ENCODE measurements at places on chromosomes 2 and 18. TPM values are rescaled to one million over a fixed set of nuclear protein-coding genes. Genes with fewer than 3 reads are reported as not detected.

SERPINB11 gene
- total RNA-seq = not detected

GRCh38 chr18:26791676-26792075, 73.8 kb downstream of the AQP4 start:
- DNase-seq = no peak

DNA sequence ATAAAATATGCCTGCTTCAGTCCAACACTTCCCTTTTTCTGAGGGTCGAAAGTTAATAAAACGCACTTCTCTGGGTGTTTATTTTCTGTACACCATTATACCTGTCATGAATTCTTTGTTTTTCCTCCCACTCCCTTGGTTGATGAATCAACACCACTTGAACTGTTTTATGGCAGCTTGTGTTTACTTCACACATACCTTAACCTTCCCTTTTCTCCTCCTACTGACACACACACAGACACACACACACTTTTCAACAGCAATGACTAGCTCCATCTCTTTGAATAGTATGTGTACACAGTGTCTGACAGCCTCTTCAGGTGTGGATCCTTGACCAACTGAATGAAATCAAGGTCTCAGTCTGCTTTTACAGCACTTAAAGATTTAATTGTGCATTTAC, 91.3 kb downstream of the SATB2 start:
- no peak for DNase-seq

EGR4 gene
- total RNA-seq = not detected

- no peak for DNase-seq
These were observed 8.2 kb upstream of the CCDC74A start for GRCh38 chr2:131519466-131519865.

- no peak for DNase-seq
These were observed 71.2 kb upstream of the CREB1 start for GRCh38 chr2:207458582-207458981.

GRCh38 chr18:5630057-5630899, 86.5 kb upstream of the EPB41L3 start:
- DNase-seq = peak; percentile 16

DNA sequence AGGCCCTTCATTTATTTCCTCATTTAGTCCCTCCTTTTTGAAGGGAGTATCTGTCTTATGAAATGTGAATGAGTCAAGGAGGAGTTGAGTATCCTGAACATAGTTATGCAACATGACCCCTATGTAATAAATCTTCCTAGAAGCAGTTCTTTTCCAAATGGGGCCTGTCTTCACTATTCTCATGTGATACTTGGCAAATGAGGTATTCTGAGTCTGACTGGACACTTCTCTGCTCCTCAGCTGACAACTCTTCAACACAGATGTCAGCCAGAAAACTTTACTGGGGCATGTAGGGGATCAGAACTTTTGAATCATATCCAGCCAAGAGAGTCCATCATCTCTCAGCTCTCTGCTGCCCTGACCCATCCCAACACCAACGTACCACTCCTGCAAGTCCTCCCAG, 291.6 kb downstream of the ZNF385B start:
- DNase-seq = no peak

PHLPP1 gene
- total RNA-seq = 16.1 TPM

ADNP2 gene
- total RNA-seq = 19.7 TPM

DNA sequence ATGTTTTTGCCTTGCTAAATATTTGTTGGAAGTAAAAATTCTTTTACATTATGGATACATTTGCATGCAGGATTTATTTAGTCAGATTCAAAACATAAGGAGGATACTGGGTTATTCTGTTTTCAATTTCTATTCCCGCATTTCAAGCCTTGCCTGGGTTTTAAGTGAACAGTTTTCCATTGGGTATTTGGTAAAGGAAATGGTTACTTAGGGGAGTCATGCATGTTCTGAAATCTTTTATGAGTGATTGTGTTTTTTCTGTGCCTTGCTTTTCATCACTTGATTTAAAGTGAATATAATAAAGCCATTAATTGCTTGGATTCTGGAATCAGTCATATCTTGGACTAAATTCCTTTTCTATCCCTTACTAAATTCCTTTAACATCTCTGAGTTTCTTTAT, 12.0 kb upstream of the SP9 start:
- DNase-seq = no peak

DNA sequence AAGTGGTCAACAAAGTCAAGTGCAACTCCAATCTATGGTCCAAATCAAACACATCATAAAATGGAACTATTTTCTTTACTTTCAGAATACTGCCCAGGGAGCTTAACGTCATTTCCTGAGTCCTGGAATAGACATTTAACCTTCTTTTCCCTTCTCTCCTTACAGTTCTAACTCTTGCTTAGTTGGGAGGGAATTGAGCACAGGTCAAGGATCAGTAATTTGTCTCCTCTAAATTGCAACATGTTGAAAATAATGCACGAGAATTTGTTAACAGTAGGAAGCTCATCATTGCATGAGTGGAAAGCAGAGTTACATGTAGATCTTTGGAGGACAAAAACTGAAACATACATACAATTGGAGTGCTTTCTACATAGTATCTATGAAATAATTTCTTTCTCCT, 87.7 kb downstream of the MEP1B start:
- DNase-seq = no peak

CNTNAP5 gene
- not detected for total RNA-seq

DNA sequence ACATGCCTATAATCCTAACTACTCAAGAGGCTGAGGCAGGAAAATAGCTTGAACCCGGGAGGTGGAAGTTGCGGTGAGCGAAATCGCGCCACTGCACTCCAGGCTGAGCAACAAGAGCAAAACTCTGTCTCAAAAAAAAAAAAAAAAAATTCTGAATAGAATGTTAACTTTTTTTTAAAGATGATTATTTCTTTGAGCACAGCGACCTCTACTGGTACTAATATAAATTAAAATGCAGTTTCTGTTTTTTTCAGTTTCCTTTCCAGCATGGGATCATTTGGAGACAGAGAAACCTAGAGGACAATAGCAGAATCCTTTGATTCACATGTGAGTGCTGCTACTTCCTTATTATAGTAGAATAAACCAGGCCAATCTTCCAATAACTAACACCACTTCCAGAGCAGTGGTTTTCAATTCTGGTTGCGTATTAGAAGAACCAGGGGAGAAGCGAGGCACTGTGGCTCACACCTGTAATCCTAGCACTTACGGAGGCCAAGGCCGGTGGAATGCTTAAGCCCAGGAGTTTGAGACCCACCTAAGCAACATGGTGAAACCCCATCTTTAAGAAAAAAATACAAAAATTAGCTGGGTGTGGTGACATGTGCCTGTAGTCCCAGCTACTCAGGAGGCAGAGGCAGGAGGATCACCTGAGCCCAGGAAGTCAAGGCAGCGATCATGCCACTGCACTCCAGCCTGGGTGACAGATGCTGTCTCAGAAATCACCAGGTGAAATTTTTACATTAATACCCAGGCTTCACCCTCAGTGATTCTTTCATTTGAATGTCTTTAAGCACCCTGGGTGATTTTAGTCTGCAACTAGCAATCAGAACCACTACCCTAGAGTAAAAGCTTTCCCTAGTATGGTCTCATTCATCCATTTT, 10.1 kb downstream of the SRSF7 start:
- DNase-seq = no peak

- no peak for DNase-seq
These were observed 93.8 kb downstream of the ROCK2 start for GRCh38 chr2:11250400-11251196.

GRCh38 chr2:138818556-138818955, 38.4 kb upstream of the NXPH2 start:
- no peak for DNase-seq

PPP1R1C gene
- total RNA-seq = not detected

DNA sequence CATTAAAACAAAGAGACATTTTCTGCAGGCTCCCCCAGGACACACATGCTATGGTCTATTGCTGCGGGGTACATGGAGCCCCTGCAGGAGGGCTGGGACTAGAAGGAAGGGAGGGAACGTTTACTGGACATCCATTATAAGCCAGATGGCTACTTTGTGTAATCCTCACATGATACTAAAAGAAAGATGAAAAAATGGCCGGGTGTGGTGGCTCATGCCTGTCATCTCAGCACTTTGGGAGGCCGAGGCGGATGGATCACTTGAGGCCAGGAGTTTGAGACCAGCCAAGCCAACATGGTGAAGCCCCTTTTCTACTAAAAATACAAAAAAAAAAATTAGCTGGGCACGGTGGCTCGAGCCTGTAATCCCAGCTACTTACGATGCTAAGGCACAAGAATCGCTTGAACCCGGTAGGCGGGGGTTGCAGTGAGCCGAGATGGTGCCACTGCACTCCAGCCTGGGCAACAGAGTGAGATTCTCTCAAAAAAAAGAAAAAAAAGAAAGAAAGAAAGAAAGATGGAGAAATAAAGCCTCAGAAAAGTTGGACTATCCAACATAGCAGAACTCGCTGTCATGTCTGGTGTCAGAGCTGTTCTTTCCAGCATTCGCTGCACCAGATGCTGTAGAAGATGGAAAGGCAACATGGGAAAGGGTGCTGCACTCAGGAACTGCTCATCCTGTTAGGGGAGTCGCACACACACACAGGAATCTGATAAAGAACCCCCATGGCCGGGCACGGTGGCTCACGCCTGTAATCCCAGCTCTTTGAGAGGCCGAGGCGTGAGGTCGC, 7.8 kb upstream of the MYCN start:
- no peak for DNase-seq

DNA sequence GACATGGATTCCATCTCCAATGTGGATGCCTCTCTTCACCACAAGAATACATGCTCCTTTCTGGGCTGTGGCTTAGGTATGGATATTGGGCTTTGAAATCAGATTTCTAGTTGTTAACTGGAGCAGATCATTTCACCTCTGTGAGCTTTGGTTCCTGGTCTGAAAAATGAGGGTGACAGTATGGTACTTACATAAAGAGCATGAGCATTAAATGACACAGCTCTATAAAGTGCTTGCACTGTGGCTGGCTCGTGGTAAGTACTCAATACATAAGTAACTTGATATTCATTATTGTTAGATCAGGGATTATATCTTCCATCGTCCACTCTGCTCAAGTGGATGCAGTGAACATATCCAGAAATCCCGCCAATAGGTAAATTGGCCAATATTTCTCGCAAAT, 33.4 kb downstream of the ARHGAP25 start:
- no peak for DNase-seq
